Activated CD8-positive, alpha-beta memory T cell treated with anti-CD3 and anti-CD28 coated beads for 1 hour (primary cell): ENCODE measurements at places on chromosomes 5 and 9.

GRCh38 chr9:109063760-109064159, 50.5 kb upstream of the CTNNAL1 start:
- DNase-seq: no peak

GRCh38 chr5:145689235-145689634, 145.9 kb downstream of the PRELID2 start:
- DNase-seq: no peak

- DNase-seq: no peak
Measured at GRCh38 chr9:24846248-24846912, 300.7 kb upstream of the IZUMO3 start.

DNA sequence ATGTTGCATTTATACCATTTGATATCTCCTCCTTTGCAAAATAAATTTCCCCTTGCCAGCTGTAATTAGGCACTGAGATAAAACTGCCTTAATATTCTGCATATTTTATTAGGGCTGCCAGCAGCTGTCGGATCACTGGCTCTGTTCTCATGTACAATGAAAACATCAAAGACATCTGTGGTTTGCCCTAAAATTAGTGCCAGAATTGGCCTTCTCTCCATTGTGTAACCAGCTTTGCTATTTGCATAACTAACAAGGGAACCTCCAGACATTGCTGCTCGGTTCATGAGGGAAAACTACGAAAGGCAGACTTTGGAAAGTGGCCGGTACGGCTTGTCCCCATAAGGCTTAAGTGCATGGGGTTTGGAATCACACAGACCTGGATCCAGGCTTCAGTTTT, 45.5 kb upstream of the KIF2A start:
- DNase-seq: no peak

- no peak for DNase-seq
Measured at GRCh38 chr9:76542360-76542759, 83.4 kb downstream of the GCNT1 start.

DNA sequence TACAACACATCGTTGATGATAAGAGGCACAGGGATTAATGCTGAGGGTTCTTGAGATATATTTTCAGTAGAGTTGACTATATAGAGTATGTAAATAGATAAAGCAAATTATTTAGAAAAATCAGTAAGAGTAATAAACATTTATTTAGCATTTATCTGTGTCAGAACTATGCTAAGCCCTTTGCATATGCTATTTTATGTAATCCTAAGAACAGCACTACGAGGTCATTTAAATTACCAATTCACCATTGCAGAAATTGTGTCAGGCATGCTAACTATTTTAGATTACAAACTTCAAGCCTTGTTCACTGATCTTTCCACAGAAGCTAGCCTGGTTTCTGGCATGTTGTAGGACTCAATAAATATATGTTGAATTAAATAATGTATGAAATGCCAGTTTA, 20.4 kb upstream of the REEP2 start:
- DNase-seq: no peak

DNA sequence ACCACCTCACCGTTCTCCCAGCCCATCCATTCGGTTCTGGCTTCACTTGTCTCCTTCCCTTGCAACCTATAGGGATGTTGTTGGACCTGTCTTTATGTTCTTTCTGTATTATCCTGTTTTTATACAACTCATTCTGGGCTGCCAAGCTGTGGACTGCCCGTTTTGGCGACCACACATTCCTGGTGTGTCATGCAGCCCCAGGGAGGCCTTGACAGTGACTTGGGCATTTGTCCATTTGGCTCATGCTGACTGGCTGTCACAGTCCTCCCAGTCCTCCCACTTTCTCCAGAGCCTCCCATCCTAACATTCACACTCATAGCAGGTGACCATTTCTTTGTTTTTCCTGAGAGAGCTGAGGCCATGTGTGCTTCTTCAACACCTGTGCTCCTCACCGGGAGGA, 136.4 kb downstream of the SLF1 start:
- DNase-seq: no peak

- DNase-seq: no peak
Measured at GRCh38 chr5:157487358-157487757, 27.3 kb downstream of the NIPAL4 start.
